HuH-7 (cell line): ENCODE measurements at places on chromosomes 12 and 14.

- DNase-seq, result no peak
Measured at GRCh38 chr12:28987538-28988324, 161.3 kb upstream of the FAR2 start.

- DNase-seq, result no peak
Measured at GRCh38 chr14:90568405-90568804, 171.6 kb downstream of the CALM1 start.

DNA sequence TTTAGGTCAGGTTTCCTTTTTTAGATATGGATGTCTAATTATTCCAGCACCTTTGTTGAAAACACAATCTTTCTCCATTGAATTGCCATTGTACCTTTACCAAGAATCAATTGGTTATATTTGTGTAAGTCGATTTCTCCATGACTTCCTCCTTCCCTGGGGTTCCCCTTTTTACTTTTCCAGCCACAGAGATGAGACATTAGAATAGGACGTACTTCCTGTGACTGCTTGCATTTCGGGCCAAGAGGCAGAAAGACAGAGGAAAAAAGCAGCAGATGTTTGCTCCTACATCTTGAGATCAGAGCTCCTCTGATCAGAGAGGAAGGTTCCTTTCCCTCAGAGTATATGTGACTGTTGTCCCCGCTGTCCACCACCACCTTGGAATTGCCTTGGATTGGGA is 453.7 kb upstream of the RGS6 start:
- no peak for DNase-seq

GRCh38 chr14:58107947-58108552 is 44.0 kb downstream of the ARMH4 start:
- peak; percentile 24 for DNase-seq

GRCh38 chr12:20383612-20384011 is 15.3 kb downstream of the PDE3A start:
- DNase-seq, result no peak

GRCh38 chr14:75323571-75323970 is 44.9 kb downstream of the FOS start:
- DNase-seq, result no peak

DNA sequence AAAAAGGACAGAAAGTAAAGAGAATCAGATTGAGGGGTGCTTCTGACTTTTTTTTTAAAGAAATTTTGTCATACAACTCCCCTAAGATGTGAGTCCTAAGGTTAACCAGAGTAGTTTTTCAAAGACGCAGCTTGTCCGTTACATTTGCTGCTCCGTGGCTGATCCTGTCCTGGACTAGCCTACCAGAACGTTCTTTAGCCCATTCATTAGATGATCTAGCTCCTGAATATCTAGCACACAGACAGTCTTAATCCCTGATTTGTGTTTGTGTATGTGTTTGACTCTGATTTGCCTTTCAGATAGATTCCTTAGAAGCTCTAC is 60.3 kb downstream of the SAMD4A start:
- no peak for DNase-seq

- DNase-seq, result no peak
Measured at GRCh38 chr14:29030970-29031369, 264.4 kb downstream of the FOXG1 start.

- DNase-seq, result no peak
Measured at GRCh38 chr12:106719879-106720278, 54.6 kb upstream of the RIC8B start.

DNA sequence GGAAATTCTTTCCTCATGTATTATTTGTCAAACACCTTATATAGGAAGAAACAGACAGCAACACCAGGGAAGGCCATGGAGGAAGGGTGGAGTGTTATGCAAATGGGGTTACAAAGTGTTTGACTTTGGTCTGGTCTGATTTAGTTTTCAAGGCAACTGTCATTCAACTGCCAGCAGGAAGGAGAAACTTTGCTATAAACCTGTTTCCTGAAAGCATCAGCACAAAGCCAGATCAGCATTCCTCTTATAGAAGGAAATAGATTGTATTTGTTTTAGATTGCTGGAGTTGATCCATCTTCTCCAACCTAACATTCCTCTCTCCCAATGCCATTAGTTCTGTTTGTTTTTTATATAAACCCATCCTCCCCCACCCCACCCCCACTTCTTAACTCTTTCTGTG is 65.7 kb downstream of the STAB2 start:
- no peak for DNase-seq

DNA sequence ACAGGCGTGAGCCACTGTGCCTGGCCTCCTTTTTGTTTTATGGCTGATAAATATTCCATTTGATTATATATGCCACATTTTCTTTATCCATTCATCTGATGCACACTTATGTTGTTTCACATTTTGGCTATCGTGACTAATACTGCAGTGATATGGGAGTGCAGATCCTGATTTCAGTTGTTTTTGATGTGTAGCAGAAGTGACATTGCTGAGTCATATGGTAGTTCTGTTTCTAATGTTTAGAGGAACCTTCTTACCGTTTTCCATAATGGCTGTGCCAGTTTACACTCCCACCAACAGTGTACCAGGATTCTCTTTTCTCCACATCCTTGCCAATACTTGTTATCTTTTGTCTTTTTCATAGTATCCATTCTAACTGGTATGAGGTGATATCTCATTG is 235.9 kb downstream of the ERC1 start:
- DNase-seq, result no peak

- DNase-seq, result no peak
Measured at GRCh38 chr14:100888789-100889315, 14.7 kb downstream of the RTL1 start.

DNA sequence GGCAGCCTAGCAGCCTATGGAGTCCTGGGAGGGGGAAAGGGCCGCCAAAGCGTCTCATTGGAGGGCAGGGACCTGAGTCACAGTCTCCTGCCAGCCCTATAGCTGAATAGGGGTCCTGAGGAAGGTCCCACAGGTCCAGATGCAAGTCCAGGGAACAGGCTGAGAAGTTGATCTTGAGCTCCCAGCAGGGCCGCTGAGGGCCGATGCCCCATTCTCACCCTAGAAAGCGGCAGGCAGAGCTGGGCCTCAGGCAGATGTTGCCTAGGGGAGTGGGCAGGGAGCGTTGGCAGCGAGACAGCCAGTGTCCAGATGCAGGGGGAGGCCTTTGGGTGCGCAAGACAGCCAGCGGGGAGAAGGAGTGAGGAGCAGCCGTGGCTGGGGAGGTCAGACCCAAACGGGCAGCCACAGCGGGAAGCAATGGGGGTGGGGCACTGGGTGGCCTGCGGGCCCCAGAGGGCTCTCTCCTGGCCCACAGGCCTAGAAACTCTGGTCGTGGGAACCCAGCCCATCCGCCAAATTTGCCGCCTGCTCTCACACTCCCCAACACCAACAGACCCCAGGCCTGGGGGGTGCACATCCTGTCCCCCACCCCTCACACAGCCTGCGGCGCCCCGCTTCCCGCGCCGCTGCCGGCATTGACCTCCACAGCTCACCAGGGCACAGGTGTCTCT is 1.1 kb downstream of the HDAC7 start:
- DNase-seq, result no peak

- DNase-seq, result no peak
Measured at GRCh38 chr12:104155711-104156555, 17.9 kb upstream of the NFYB start.

- DNase-seq, result no peak
Measured at GRCh38 chr12:15196221-15196620, 25.0 kb downstream of the RERG start.

DNA sequence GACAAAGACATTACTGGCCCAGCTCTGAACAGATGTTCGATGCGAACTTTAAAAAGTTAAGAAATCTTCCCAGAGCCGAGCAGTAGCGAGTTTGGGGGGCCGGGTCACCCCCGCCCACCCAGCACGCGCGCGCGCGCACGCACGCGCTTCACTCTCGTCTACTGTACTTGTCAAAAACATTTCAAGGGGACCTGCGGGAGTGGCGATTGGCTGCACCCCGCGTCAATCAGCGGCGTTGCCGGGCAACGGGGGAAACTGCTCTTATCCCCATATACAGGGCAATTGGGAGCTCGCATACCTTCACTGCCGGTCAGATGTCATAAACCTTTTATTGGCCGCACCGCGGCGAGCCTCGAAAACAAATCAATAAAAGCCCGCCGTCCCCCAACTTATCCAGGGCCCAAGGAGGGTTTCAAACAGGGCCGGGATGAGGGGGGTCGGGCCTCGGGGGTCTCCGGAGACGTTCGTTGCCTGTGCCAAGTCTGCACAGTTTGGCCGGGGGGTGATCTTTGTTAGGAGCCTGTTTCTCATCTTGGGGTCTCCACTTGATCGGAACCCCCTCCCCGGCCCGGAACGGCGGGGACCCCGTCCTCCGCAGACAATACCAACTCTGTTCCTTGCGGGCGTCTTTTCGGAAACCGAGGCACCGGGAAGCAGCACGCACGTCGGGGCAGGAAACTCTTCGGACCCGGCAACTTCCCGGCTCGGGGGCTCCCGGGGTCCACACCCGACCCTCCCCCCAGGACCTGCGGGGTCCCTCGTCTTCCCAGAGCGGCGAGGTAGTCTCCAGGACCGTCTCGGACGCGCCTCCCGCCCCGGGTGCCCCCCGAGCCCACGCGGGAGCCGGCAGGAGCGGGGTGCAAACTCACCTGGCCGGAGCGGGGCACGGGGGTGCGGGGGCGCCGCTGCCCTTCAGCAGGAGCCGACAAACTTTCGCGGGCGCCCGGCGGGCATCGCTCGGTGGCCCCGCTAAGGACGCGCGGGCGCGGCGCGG is 734 bp downstream of the FOXN3 start:
- DNase-seq, result peak; percentile 98

GRCh38 chr14:92565040-92565717 is 51.6 kb downstream of the RIN3 start:
- no peak for DNase-seq

GRCh38 chr12:53550595-53550994 is 43.3 kb upstream of the NPFF start:
- DNase-seq, result no peak

GRCh38 chr12:127803545-127803944 is 463.4 kb upstream of the TMEM132C start:
- DNase-seq, result no peak

DNA sequence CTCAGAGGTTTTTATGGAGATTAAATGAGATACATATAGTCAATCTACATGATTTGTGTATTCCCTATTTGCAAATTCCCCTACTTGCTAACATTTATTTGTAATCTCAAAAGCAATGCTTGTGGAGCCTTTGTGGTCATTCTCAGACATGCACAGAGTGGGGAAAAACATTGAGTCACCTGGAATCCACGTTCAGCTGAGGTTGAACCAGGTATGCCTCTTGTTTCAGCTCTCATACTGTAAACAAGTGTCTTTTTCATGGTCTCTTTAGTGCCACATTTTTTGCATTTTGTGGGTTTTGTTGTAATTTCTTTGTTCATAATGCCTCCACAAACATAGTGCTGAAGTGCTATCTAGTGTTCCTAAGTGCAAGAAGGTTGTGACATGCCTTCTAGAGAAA is 181.9 kb downstream of the BCAT1 start:
- DNase-seq, result no peak

- DNase-seq, result no peak
Measured at GRCh38 chr12:103793046-103793445, 48.0 kb downstream of the NT5DC3 start.

GRCh38 chr12:76177821-76178220 is 93.3 kb upstream of the NAP1L1 start:
- DNase-seq, result no peak

DNA sequence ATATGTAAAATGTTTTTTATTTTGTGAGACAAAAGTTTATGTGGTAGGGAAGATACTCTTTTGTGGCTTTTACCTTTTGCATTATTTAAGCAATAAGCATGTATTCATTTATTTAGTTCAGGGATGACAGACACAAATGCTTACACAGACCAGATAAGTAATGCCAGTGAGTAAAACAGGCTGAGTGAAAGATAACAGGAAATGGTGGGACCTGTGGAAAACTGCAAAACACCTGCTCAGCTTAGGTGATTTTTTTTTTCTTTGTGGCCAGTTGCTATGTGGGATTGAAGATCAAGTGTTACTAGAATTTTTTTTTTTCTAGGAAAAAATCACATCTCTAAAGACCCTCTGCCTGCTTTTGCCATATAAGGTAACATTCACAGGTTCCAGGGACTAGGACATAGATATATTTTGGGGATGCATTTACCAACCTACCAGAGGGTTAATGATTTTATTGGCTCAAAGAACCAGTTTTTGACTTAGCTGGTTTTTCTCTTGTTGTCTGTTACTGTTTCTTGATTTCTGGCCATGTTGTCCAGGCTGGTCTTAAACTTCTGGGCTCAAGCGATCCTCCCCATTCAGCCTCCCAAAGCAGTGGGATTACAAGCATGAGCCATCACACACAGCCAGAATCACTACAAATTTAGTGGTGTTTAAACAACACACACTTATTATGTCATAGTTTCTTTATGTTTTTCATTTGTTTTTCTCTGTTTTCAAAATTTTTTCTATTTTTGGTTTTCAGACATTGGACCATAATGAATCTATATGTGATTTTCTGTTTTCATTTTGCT is 9.8 kb downstream of the PSMA6 start:
- no peak for DNase-seq

- peak; percentile 31 for DNase-seq
Measured at GRCh38 chr12:117472983-117473382, 111.6 kb upstream of the NOS1 start.

DNA sequence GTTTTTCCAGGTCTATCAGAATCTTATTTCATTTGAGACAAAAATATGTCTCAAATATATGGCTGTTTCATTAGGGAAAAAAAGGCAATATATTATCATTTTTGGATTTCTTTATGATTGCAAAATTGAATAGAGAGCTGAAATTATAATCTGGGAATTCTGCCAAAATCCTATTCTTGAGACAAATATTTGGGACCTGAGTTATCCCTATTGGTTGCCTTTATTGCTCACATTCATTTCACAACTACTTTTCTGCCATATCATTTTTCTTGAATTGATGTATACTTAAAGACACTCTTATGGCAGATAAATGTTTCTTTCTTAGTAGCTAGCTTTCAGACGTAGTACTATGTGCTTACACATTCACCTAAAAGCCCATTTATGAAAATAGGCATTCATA is 241.6 kb upstream of the NOVA1 start:
- no peak for DNase-seq

DNA sequence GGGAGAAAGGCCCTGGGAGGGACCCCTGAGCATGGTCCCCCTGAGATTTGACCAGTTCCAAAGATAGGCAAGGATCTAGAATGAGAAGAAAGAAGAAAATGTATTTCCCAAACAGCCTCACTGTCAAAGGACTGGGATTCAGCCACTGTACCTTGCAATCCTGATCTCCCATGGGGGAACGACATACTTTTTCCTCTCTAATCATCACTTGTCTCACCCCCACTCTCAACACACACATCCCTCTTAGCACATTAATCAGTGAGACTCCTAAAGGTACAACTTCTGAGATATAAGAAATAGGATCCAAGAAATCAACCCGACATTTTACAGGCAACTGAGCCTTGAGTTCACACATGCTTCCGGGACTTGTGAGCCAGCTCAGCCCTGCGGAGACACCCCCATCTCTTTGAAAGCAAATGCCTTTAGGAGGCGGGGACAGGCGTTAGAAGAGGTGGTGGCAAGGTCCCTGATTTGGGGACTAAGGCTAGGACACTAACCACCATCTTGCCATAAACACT is 1.4 kb downstream of the MAP3K9 start:
- peak; percentile 21 for DNase-seq

GRCh38 chr12:114648711-114649110 is 35.3 kb downstream of the TBX3 start:
- no peak for DNase-seq
